ENCODE measurements at places on chromosomes 4 and X. TPM values are rescaled to one million over a fixed set of nuclear protein-coding genes. Genes with fewer than 3 reads are reported as not detected.

GRCh38 chr4:140851032-140851636 is 94.9 kb upstream of the TBC1D9 start:
- no peaks in the 10 kb centered on the region for H3K4me1 ChIP-seq
- no peak overlapping the region for H3K4me3 ChIP-seq
- no peaks in the 10 kb centered on the region for H3K36me3 ChIP-seq
- H3K27ac ChIP-seq, result no peak overlapping the region

- H3K4me3 ChIP-seq, result no peak overlapping the region
- H3K27me3 ChIP-seq, result no peaks in the 10 kb centered on the region
- H3K27ac ChIP-seq, result no peak overlapping the region
- H3K4me1 ChIP-seq, result no peaks in the 10 kb centered on the region
- H3K36me3 ChIP-seq, result no peaks in the 10 kb centered on the region
- DNase-seq, result no peak
Measured at GRCh38 chr4:89599026-89599425, 237.9 kb downstream of the SNCA start.

PLCXD1 gene
- 23.8 TPM for total RNA-seq

- no peak overlapping the region for H3K27ac ChIP-seq
- no peak overlapping the region for H3K4me3 ChIP-seq
- H3K36me3 ChIP-seq, result no peaks in the 10 kb centered on the region
- H3K4me1 ChIP-seq, result no peaks in the 10 kb centered on the region
- DNase-seq, result no peak
- H3K27me3 ChIP-seq, result no peaks in the 10 kb centered on the region
Measured at GRCh38 chr4:52600275-52600674, 58.8 kb downstream of the USP46 start.

TLR3 gene
- 13.6 TPM for total RNA-seq

- H3K4me1 ChIP-seq, result no peaks in the 10 kb centered on the region
- no peak overlapping the region for H3K4me3 ChIP-seq
- DNase-seq, result no peak
- H3K27ac ChIP-seq, result no peak overlapping the region
- H3K27me3 ChIP-seq, result no peaks in the 10 kb centered on the region
Measured at GRCh38 chr4:181752516-181752915, 490.7 kb upstream of the TENM3 start.

DNA sequence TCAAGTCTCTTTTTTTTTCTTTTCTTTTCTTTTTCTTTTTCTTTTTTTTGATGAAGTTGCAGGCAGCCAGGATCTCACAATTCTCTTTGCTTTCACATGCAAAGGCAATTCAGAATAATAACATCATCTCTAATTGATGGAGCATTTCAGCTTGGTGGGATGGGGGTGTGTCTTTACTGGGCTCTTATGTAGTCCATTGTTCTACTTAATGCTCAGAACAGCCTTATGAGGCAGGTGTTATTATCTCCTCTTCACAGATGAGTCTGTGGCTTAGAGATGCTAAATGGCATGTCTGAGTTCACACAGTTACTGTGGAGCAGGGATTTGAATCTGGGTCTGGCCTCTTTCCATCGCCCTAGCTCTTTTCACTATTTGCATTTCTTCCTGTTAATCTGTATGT is 70.2 kb downstream of the TRPC5 start:
- no peak overlapping the region for H3K27ac ChIP-seq
- no peaks in the 10 kb centered on the region for H3K4me1 ChIP-seq
- no peaks in the 10 kb centered on the region for H3K27me3 ChIP-seq
- no peak for DNase-seq
- no peaks in the 10 kb centered on the region for H3K36me3 ChIP-seq

GRCh38 chr4:159174645-159175084 is 71.8 kb downstream of the RAPGEF2 start:
- no peaks in the 10 kb centered on the region for H3K27me3 ChIP-seq
- no peak overlapping the region for H3K4me3 ChIP-seq
- no peak for DNase-seq
- no peak overlapping the region for H3K27ac ChIP-seq
- H3K4me1 ChIP-seq, result peaks cover 10% of the 10 kb centered on the region

DNA sequence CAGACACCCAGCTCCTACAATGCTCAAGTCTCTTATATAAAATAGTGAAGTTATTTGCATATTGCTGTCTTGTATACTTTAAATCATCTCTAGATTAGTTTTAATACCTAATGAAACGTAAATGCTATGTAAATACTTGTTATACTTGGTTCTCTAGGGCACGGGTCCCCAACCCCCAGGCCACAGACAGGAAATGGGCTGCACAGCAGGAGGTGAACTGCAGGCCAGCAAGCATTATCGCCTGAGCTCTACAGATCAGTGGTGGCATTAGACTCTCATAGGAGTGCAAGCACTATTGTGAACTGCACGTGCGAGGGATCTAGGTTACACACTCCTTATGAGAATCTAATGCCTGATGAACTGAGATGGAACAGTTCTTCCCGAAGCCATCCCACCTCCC is 395.9 kb upstream of the EMCN start:
- no peaks in the 10 kb centered on the region for H3K36me3 ChIP-seq
- no peak overlapping the region for H3K4me3 ChIP-seq
- H3K4me1 ChIP-seq, result no peaks in the 10 kb centered on the region
- DNase-seq, result no peak

SRPX2 gene
- 4.4 TPM for total RNA-seq

DNA sequence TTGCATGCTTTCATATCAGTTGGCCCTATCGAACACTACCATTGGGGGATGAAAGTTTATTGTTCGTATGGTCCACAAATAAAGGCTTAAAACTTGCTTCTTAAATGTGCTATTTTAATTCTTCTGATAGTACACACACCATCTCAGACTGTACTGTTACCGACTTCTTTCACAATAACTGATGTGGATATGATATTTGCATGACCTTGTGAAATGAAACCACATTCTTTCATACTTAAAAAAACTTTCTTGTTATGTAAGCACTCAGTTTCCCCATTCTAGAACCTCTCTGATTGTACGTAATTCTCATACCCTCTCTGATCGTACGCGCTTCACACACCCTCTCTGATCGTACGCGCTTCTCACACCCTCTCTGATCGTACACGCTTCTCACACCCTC is 12.0 kb upstream of the WDR19 start:
- no peaks in the 10 kb centered on the region for H3K4me1 ChIP-seq
- H3K27me3 ChIP-seq, result no peaks in the 10 kb centered on the region
- H3K4me3 ChIP-seq, result no peak overlapping the region
- H3K27ac ChIP-seq, result no peak overlapping the region
- H3K36me3 ChIP-seq, result no peaks in the 10 kb centered on the region

CHST7 gene
- total RNA-seq, result 2.0 TPM

DNA sequence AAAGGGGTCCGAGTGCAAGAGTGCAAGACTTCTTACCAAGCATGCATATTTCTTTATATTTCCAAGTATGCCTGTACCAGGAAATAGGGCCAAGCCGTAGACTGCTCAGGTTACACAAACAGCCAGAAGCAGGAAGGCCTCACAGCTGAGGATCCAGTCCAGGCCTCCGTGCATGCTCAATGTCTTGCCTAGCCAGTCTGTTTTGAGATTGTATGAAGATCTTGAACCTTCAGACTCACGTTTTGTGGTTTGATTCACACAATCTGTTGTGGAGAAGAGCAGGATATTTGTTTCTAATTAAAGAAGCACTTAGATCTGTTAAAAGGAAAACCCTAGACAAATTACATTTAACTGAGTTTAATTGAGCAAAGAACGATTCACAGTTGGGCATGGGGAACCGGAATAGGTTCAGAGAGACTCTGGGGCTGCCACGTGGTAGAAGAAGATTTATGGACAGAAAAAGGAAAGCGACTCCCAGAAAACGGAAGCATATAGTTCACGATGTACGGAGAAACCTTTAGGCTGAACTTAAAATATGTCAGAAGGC is 1.2 kb downstream of the MGST2 start:
- H3K4me3 ChIP-seq, result peak overlapping the region; percentile 48
- peaks cover 15% of the 10 kb centered on the region for H3K4me1 ChIP-seq
- H3K36me3 ChIP-seq, result no peaks in the 10 kb centered on the region
- peak overlapping the region; percentile 94 for H3K27ac ChIP-seq

DNA sequence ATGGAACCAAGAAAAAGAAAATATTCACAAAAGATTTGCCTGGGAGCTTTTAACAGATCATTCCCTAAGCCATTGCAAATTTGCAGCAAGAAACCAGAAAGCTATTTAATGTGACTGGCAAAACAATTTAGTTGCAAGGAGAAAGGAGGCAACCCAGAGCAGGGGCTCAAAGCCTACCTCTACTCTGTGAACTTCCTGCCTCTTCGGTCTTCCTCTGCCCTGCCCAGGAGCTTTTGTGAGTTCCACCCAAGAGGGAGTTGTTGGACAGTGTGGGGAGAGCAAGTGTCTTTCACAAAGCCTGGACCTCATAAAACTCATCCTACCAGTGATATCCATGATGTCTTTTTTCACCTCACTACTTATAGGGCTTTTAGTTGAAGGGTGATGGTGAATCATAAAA is 107.4 kb downstream of the AFF1 start:
- DNase-seq, result no peak
- no peak overlapping the region for H3K4me3 ChIP-seq
- peaks cover 2% of the 10 kb centered on the region for H3K4me1 ChIP-seq

DNA sequence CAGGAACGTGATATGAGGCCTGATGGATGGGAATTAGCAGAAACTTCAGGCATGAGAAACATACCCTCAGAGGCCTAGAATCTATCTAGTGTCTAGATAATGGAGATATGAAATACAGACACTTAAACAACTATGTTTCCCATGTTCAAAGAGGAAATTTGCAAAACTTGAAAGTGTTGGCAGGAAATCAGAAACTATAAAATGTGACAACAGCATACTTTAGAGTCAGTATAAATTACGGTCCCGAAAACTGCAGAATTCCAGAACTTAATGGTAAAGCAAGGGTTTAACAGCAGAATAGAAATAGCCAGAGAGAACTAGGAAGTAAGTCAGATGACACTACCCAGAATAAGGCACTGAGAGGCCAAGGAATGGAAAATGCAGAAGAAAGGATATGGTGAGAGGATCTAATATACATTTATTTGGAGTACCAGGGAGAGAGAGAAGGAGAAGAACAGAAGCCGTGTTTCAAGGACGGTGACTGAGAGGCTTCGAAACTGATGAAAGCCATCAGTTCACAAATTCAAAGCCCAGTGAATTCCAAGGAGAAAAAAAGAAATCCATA is 7.4 kb downstream of the HTT-AS start:
- no peak overlapping the region for H3K27ac ChIP-seq
- no peak overlapping the region for H3K4me3 ChIP-seq
- H3K4me1 ChIP-seq, result no peaks in the 10 kb centered on the region
- H3K27me3 ChIP-seq, result no peaks in the 10 kb centered on the region

DCHS2 gene
- 1.2 TPM for total RNA-seq

- H3K36me3 ChIP-seq, result no peaks in the 10 kb centered on the region
- no peak for DNase-seq
- no peaks in the 10 kb centered on the region for H3K27me3 ChIP-seq
- H3K4me3 ChIP-seq, result no peak overlapping the region
- no peaks in the 10 kb centered on the region for H3K4me1 ChIP-seq
Measured at GRCh38 chr4:44848466-44848865, 122.1 kb upstream of the GNPDA2 start.

DNA sequence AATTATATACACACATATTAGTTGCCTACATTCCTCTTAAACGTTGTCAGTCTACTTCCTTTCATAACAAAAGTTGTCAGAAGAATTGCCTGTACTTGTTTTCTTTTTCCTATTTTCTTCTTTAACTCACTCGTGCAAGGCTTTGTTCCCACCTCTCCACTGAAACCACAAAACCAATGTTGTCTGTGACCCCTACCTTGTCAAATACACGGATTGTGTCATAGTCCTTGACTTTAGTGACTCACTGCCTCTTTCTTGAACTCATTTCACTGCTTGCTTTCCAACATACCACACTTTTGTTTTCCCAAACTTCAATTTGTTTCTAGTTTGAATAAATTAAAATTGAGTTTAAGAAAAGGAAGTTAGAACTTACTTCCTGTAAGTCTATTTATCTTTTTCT is 283.9 kb upstream of the AGA start:
- H3K27me3 ChIP-seq, result no peaks in the 10 kb centered on the region
- DNase-seq, result no peak
- H3K4me1 ChIP-seq, result no peaks in the 10 kb centered on the region
- H3K27ac ChIP-seq, result no peak overlapping the region
- no peak overlapping the region for H3K4me3 ChIP-seq

- no peaks in the 10 kb centered on the region for H3K36me3 ChIP-seq
- no peaks in the 10 kb centered on the region for H3K4me1 ChIP-seq
- no peak overlapping the region for H3K27ac ChIP-seq
- H3K27me3 ChIP-seq, result no peaks in the 10 kb centered on the region
- no peak overlapping the region for H3K4me3 ChIP-seq
- DNase-seq, result peak; percentile 0
Measured at GRCh38 chrX:72038016-72038415, 93.7 kb downstream of the RTL5 start.

GRCh38 chrX:102959471-102959870 is 22.4 kb downstream of the RAB40AL start:
- DNase-seq, result no peak
- H3K4me3 ChIP-seq, result no peak overlapping the region
- no peaks in the 10 kb centered on the region for H3K4me1 ChIP-seq
- H3K36me3 ChIP-seq, result no peaks in the 10 kb centered on the region
- no peak overlapping the region for H3K27ac ChIP-seq

PROM1 gene
- total RNA-seq, result 34.3 TPM

All from colonic mucosa (tissue), 4 donors.